Stimulated activated CD4-positive, alpha-beta T cell treated with anti-CD3 and anti-CD28 coated beads, Interleukin-4, amount 100 ng/mL, for 4 hours (primary cell): ENCODE measurements at places on chromosomes 12 and 14.

GRCh38 chr14:65211341-65211987, 109.1 kb upstream of the MAX start:
- no peak for DNase-seq

DNA sequence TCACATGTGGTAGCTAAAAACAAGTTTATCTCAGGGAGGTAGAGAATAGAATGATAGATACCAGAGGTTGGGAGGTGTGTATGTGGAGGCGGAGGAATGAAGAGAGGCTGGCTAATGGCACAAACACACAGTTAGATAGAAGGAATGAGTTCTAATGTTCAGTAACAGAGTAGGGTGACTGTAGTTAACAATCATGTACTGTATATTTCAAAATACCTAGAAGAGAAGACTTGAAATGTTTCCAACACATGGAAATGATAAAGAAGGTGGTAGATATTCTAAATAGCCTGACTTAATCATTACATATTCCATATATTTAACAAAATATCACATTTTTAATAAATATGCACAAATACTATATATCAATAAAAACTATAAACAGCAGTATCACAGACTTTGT, 8.9 kb upstream of the IFNG-AS1 start:
- DNase-seq = no peak

- no peak for DNase-seq
Observed at GRCh38 chr12:78146365-78146772, 315.7 kb downstream of the NAV3 start.

GRCh38 chr14:29102266-29102665, 335.7 kb downstream of the FOXG1 start:
- DNase-seq = no peak

- no peak for DNase-seq
Observed at GRCh38 chr14:58887931-58888330, 250.2 kb downstream of the DACT1 start.

GRCh38 chr12:106139422-106140171, 843 bp upstream of the NUAK1 start:
- DNase-seq = peak; percentile 17

DNA sequence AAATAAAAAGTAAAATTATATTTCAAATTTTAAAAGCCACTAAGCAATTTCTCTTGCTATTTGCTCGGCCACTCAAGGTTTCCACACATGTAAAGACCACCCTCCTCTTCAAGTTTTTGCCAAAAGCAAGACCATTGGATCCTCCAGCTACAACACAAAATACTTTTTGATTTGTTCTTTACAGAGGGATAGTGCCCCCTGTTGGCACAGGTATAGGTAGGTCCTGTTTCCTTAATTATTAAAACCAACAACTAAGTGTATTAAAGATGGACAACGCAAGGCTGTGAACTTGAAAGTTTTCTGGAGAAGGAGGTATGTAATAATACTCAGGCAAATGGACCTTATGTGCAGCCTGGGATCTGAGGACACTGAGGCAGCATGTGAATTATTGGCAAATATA, 23.8 kb downstream of the ATP6V1D start:
- DNase-seq = no peak

GRCh38 chr12:116263844-116264243, 13.6 kb downstream of the MED13L start:
- no peak for DNase-seq

DNA sequence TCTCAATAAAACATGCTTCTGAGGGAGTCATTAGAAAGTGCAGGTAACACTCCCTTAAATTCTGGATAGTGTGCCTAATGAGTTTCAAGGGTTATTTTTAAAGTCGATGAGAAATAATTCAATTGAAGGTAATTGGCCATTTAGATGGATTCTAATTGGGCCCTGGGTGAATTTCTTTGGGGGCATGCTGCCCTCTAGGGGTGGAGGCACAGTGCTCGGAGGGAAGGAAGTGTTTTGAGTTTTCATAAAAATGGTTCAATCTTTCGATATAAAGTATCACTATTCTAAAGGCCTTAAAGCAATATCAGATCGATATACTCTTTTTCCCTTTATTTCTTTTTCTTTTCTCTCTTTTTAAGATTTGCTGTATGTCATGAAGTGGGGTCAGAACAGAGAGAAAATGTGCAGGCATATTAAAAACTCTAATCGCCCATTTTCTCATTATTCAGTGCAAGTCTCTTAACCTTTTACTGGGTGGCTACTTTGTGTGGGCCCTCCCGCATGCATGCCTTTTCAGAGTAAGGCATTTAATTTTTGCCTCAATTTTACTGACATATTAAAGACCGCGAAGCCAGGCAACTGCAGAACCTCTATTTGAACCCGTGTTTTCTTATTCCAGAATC, 25.5 kb downstream of the NKX2-8 start:
- peak; percentile 25 for DNase-seq

GRCh38 chr12:57165741-57166140, 18.3 kb upstream of the LRP1-AS start:
- no peak for DNase-seq

- no peak for DNase-seq
Observed at GRCh38 chr12:20370866-20371519, 2.7 kb downstream of the PDE3A start.

DNA sequence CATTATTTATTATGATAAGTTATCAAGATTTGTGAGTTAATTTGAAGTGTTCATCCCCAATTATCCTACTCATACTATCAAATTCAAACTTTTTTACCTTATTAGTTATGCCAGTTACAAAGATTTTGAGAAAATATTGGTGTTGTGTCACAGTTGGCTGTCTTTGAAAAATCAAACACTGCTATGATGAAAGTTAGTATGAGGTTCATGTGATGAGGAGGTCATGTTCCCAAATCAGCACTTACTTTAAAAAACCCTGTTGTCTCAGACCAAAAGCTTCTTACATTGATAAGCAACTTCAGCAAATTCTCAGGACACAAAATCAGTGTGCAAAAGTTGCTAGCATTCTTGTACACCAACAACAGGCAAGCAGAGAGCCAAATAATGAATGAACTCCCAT, 68.1 kb downstream of the TTC6 start:
- DNase-seq = no peak

DNA sequence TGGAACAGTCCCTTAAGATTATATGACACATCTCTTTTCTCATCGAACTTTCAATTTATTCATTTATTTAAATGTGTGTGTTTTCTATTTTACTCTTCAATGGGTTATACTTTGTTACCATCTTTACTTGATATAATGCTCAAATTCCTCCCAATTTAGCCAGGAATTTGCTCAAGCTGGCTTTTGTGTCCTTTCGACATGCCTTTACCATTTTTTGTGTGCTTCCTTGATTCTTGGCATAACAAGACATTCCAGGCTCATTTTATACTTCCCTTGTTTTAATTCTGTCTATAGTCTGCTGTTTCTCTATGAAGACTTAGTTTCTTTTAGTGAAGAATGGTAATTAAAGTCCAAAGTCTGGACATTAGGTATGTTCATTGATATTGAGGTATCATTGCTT, 315.8 kb downstream of the AEBP2 start:
- no peak for DNase-seq

DNA sequence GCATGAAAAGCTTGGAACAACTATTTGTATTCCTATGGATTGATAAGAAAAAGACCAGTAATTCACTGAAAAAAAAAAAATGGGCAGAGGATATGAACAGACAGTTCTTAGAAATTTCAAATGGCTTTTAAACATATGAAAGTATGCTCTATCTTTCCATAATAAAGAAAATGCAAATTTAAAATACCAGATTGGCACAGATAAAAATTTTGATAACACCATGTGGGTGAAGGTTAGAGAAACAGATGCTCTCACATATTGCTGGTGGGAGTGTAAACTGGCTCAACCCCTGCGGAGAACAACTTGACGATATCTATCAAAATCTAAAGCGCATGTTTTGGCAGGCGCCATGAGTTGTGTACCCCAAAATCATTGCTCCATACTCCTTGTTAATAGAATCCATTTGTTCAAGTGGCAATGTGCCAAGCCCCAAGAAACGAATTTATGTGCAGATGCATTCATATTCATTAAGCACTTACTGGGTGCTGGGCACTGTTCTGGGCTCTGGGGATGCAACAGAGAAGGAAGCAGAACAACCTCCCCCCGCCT, 29.5 kb upstream of the TMPO start:
- no peak for DNase-seq

DNA sequence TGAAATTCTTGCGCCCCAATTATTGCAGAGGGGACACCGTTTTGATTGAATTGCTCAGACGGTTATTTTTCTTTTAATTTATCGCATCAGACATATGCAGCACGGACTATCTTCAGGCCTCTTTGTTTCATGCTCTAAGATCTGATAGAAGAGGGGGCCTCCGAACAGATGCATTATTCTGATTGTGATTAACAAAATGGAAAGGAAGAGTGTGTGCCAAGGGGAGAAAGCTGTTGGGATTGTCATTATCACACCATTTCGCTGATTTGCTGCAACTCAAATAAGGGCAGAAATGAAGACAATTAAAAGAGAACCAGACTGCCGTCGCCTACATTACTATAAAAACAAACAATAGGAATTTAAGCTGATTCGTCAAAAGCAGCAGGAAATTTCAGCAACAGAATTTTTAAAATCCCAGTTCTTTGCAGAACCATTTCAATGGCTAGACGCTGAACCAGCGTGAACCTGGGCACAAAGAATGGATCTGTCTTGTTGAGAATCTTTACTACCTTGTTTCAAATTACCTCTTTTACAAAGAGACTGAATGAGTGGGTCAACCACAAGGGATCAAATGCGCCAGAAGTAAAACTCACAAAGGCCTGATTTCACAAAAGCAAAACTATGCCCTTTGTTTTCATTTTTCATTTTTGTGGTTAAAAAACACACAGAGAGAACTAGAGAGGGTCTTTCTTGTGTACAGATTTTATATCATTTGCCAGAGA, 30.6 kb downstream of the TMEM132D start:
- DNase-seq = no peak

- no peak for DNase-seq
Observed at GRCh38 chr12:42125388-42125767, 19.3 kb downstream of the GXYLT1 start.

DNA sequence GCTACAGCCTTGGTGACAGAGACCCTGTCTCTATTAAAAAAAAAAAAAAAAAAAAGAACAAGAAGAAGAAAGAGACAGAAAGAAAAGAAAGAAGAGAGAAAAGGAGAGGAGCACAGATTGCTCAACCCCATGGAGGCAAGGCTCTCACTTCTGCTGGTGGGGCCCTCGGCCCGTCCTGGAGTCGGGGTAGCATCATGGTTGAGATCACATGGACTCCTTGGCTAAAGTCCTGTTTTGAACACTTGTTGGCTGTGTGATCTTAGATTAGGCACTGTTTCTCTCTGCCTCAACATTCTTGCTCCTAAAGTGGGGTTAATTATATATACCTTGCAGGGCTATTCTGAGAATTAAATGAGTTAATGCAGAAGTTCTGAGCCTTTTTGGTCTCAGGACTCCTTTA, 207.7 kb downstream of the CACNA1C start:
- DNase-seq = no peak

- no peak for DNase-seq
Observed at GRCh38 chr14:58749066-58749669, 111.4 kb downstream of the DACT1 start.

GRCh38 chr12:26513363-26514043, 318.1 kb downstream of the SSPN start:
- DNase-seq = no peak

- no peak for DNase-seq
Observed at GRCh38 chr14:50333014-50333509, 20.9 kb downstream of the DMAC2L start.

DNA sequence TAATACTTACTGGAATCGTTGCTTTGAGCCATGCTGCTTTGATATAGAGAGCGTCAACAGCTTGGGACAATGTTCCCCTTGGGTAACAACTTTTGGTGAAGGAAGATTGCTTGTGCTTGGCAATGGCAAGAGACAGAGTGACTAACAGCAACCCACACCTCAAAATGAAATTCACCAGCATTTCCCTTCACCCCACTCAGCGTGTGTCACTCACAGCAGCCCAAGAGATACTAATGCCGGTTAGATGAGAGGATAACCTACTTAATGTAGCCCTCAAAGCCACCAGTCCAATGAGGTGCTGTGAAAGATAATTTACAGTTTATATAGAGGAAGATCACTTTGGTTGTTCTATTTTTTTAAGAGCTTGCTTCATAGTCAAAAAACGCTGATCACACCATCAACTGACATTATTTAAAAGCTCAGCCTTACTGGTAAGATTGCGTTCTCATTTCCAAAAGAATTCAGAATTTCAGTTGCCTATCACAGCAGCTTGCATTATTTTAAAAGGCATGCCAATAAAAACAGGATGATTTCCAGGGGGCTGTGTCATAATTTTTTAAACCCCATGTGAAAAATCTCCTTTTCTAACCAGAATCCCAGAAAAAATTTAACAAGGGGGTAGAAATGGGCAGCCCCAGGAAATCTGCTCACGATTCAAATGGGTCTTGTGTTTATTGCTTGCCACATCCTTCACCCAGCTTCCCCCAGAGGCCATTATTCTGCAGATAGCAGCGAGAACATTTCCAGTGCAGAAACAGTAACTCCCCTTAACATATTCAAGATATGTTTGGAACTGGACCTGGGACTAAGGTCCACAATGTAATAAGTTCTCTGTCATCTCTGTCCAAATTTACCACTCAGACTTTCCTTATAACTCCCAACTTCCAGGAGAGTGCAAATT, at the start of gene IL26:
TSS of gene IL26 (minus strand) at position 235 of the 901 bp plus-strand sequence. CDS start at position 181, 54 bp downstream.
- no peak for DNase-seq

- DNase-seq = no peak
Observed at GRCh38 chr12:97386133-97386581, 76.4 kb upstream of the RMST start.

DNA sequence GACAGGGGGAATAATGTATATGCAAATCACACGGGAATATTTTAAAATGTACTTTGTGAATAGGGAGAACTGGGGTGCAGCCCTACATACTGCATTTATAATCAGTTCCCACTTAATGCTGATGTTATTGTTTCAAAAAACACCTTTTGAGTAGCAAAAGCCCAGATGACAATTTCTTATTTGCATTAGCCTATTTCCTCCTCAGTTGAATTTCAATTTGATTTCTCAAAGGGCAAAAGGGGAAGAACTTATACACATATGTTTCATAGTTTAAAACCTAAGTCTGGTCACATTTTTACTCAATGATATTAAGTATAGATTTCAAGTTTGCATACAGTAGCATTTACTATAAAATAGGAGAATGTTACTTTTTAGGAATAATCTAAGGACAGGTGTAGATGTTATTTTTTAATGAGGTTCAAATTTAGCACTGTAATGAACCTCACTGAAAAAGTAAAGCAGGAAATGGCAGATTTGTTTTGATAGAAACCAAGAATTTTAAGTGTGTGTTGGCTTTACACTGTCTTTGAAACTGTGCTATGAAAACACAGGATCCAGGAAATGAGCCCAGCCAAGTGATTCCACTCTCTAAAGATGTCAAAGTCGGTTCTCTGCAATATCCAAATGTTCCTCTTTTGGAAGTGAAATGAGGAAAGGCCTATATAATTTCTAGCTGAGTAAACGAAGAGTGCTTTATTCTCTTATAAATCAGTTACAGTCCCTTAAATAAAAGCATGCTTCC, 367.4 kb downstream of the BTG1 start:
- no peak for DNase-seq
